ENCODE measurements at places on chromosomes 5 and 9.

GRCh38 chr9:135480940-135481310 lies 1.3 kb downstream of the PPP1R26 start:
- DNase-seq = no peak

- DNase-seq = no peak
Observed at GRCh38 chr5:114055318-114056184, 306.3 kb upstream of the KCNN2 start.

DNA sequence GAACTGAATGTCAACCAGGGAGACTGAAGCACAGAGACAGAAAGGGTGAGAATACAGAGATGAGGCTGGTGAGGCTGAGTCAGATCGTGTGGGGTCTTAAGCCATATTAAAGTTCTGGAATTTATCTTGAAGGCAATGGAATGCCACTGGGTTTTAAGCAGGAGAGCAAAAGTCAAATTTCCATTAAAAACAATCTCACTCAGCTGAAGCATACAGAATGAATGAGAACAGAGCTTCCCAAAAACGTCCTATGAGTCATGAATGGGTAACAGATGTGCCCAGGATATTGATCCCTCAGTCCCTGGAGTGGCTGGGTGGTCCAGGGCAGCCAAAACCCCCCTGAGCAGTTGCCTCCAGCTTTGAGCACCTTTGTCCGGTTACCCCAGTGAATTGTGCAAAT lies 44.9 kb downstream of the PFDN1 start:
- no peak for DNase-seq

DNA sequence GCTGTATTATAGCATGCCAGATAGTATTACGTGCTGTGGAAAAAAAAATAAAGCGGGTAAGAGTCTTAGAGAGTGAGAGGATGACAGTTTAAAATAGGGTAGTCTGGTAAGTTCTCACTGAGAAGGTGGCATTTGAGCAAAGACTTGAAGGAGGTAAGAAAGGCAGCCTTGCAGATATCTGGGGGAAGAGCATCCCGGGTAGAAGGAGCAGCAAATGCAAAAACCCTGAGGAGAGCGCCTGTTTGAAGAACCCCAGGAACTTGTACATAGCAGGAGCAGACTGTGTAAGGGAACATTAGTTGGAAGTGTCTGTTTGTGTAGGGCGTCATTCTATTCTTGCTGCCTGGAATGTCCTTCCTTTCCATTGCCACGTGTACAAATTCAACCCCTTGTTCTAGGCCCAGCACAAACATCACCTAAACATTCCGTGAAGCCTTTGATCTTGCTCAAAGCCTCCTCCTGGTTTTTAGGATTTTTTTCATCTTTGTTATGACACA lies 2.6 kb downstream of the AP3S1 start:
- no peak for DNase-seq

GRCh38 chr9:3136686-3137346 lies 292.9 kb upstream of the PUM3 start:
- DNase-seq = no peak

GRCh38 chr5:88130211-88130815 lies 138.3 kb downstream of the TMEM161B start:
- DNase-seq = no peak

DNA sequence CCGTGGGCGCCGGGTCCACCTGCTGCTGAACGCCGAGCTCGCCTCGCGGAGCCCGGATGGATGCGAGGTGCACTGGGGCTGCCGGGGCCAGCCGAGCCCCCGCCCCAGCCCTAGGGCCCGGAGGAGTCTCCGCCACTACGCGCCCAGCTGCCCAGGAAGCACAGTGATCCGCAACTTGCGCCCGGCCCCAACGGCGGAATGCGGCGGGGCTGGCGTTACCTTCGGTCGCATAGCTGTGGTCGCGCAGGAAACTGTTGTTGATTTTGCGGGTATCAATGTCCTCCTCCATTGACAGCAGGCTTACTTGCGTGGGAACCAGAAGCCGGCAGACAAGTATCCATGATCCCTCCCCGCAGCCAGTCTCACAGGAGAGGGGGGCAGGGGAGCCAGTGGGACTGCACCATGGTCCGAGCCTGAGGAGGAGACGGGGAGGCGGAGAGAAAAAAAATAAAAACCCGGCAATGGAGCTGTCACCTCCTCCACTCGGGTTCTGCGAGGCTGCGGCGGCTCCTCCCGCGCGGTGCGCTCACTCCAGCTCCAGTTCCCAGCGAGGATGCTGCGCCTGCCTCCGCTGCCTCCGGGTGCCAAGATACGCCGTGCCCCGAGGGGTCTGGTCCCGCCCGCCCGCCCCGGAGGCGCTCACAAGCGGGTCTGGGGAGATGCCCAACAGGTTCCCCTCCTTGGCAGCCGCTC lies 628 bp downstream of the PPP2R2B start:
- no peak for DNase-seq

GRCh38 chr9:86575137-86575536 lies 220.9 kb upstream of the TUT7 start:
- no peak for DNase-seq

DNA sequence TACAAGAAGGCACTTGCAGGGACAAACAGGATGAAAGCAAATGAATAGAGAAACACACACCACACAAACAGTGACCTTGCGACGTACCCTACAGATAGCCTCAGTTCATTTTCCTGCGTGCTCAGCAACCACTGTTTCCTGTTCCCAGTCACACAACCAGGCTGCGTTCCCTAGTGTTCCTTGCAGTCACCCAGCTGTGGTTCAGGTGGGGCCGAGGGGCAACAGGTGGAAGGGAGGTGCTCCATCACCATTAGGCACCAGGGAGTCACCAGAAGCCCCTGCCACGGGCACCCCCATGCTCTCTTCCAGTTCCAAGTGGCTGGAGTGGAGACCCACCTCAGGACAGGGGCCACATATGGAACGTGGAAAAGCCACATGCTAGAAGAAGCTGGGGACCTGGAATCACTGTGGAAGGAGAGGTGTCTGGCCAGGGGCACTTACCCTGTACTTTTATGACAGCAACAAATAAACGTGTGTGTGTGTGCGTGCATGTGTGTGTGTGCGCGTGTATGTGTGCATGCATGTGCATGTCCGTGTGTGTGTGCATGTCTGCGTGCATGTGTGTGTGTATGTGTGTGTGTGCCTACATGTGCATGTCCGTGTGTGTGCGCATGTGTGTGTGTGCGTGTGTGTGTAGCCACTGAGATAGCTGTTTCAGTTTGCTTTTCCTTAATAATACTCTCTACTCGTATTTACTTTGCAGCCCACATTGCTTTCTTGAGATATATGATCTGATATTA lies 18.8 kb upstream of the FCN2 start:
- DNase-seq = no peak

DNA sequence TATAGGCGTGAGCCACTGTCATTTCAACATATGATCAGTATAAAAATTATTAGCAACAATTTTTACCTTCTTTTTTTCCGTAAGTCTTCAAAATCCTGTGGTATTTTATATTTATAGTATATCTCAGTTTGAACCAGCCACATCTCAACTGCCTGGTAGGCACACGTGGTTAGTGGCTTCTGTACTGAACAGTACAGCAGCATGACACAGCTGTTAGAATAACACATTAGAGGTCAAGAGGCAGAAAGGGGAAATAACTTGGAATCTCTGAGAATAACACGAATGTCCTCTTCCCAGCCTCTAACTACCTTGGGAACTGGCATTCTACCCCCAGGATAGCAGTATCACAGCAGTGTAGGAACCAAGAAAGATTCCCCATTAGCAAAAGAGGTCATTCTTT lies 108.5 kb upstream of the IQGAP2 start:
- no peak for DNase-seq

- no peak for DNase-seq
Observed at GRCh38 chr9:124164811-124165210, 92.9 kb upstream of the NEK6 start.

DNA sequence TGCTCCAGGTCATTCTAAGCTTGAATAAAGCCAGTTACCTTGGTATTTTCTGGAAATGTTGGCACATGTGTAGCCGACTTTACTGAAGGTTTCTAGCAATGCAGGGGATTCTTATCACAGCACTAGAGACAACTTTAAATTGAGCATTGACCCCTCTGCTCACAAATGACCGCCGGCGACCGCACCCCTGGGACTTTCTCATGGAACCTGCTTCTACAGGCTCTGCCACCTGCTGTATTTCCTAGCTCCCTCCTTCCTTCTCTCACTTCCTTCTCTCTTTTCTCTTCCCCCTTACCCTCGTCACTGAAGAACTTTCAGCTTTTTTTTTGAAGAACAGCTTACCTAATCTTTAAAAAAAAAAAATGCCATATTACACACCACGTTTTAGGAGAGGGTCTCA lies 30.9 kb upstream of the DAB2 start:
- no peak for DNase-seq

- DNase-seq = no peak
Observed at GRCh38 chr5:76789991-76790581, 28.7 kb upstream of the F2RL1 start.

GRCh38 chr5:128305341-128305740 lies 221.8 kb downstream of the SLC12A2 start:
- DNase-seq = no peak

DNA sequence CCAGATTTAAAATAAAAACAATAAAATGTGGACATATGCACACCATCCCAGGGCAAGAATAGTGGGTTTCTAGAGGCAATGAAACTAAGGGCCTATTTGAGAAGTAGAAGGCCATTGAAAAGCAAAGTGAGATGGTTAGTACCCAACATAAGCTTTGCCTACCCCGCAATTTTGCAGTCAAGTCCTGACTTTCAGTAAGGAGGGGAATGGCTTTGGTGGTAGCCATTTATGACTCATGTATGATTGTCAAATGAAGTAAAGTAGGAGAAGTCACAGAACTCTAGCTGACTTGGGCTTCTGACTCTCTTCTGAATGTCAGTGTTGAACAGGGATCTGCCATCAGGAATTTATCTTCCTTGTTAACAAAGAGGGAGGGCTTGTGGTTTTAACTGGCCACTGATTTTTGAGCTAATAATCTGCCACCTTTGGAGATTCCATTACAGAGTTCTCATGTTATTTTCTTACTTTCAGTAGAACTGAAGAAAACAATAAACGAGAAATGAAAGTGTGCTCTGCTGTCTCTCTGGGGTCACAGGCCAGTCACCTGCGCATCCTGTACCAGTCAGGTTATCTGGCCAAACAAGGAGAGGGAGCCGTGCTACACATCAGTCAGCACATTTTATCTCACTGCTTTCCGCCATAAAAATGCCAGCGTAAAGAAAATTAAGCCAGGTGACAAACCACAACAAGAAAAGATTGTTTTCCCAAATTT lies 14.3 kb upstream of the SNCAIP start:
- DNase-seq = no peak

DNA sequence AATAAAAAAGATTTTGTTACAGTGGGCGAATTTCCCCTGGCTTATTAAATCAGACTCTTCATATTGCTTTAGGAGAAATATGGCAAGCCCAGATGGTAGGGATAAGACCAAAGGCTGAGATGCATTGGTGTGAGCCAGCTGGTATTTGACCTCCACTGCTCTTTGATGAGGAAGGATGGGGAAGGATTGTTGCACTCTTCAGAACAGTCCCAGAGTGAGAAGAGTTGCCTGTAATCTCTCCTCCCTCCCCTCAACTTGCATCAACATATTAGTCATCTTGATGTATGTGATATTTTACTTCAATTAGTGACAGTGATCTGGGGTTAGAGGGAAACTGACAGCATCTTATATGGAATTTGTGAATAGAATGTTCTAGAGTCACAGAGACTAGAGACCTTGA lies 136.6 kb downstream of the ADAMTS12 start:
- DNase-seq = no peak

DNA sequence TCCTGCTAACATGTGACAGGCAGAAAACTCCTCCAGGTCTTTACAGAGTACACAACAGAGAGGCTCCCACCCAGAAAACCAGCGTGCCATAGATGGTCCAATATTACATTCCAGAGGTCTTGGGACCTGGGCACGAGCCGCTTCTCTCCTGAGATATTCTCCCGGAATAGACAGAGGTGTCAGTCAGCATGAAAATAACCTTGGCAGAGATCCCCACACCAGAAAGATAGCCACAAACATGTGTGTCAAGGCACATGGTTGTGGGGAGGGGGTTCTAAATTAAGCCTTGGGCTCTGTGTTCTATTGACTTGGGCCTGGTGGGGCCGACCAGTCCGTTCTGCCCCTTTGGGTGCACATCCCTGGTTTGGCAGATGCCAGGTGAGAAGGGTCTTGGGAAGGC lies 78.4 kb downstream of the BOD1 start:
- no peak for DNase-seq

GRCh38 chr9:82488313-82489200 lies 500.0 kb downstream of the SPATA31D1 start:
- DNase-seq = no peak

- DNase-seq = no peak
Observed at GRCh38 chr9:83724436-83724835, 16.7 kb upstream of the UBQLN1 start.
